Placental epithelial cell (primary cell): ENCODE measurements at places on chromosomes 5 and 9. TPM values are rescaled to one million over a fixed set of nuclear protein-coding genes. Genes with fewer than 3 reads are reported as not detected.

NXNL2 gene
- 1.2 and 2.4 TPM in 2 replicates for total RNA-seq

TMEM252 gene
- not detected in 2 replicates for total RNA-seq

DMRT3 gene
- total RNA-seq = not detected in 2 replicates

ADAMTSL2 gene
- total RNA-seq = not detected in 2 replicates

FAM151B gene
- 5.1 and 5.6 TPM in 2 replicates for total RNA-seq

GPSM1 gene
- total RNA-seq = 23.6 and 29.0 TPM in 2 replicates
